ENCODE measurements at places on chromosomes 11 and 22.

DNA sequence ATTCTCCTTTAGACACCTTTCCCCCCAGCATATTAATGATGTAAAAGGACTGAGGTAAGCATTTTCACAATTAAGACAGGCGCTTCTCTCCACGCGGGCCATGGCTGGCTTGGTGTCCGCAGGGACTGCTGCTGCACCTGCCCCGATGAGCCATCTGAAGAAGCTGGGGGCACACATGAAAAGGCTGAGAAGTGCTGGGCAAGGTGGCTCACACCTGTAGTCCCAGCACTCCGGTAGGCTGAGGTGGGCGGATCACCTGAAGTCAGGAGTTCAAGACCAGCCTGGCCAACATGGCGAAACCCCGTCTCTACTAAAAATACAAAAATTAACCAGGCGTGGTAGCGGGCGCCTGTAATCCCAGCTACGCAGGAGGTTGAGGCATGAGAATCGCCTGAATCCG, 21.3 kb downstream of the KRTAP5-6 start:
- DNase-seq: no peak

DNA sequence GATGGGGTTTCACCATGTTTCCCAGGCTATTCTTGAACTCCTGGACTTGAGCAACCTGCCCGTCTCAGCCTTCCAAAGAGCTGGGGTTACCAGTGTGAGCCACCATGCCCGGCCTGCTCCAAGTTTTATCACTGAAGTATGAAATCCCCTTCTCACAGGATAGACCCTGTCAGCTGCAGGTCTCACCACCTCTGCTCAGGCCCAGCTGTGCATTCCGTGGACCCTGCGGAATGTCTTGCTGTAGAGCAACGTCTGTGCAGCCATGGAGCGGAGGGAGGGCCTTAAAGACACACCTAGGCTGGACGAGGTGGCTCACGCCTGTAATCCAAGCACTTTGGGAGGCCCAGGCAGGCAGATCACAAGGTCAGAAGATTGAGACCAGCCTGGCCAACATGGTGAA, 625.4 kb downstream of the BRD1 start:
- DNase-seq: no peak

GRCh38 chr11:75118577-75118976, 21.9 kb upstream of the OR2AT4 start:
- no peak for DNase-seq

DNA sequence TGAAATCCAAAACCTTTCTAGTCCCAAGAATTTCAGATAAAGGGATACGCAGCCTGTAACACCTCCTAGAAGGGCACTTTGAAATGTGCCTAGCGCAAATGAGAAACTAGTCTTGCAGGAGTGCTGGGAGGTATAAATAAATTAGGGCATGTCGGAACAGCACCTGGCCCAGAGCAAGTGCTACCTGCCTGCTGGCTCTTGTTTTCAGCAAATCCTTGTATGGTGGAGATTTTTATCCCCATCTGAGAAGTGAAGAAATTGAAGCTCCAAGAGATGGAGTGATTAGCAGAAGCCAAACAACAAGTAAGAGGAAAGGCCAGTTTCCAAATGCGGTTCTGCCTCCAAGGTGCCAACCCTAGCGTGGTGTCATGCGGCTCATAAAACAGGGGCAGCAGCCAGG, 36.7 kb upstream of the TFIP11 start:
- DNase-seq: no peak

- no peak for DNase-seq
These were observed 81.4 kb downstream of the TIMP3 start for GRCh38 chr22:32882774-32883530.

All from activated naive CD4-positive, alpha-beta T cell (primary cell).